ENCODE measurements at places on chromosomes 6 and 20. TPM values are rescaled to one million over a fixed set of nuclear protein-coding genes. Genes with fewer than 3 reads are reported as not detected.

DNA sequence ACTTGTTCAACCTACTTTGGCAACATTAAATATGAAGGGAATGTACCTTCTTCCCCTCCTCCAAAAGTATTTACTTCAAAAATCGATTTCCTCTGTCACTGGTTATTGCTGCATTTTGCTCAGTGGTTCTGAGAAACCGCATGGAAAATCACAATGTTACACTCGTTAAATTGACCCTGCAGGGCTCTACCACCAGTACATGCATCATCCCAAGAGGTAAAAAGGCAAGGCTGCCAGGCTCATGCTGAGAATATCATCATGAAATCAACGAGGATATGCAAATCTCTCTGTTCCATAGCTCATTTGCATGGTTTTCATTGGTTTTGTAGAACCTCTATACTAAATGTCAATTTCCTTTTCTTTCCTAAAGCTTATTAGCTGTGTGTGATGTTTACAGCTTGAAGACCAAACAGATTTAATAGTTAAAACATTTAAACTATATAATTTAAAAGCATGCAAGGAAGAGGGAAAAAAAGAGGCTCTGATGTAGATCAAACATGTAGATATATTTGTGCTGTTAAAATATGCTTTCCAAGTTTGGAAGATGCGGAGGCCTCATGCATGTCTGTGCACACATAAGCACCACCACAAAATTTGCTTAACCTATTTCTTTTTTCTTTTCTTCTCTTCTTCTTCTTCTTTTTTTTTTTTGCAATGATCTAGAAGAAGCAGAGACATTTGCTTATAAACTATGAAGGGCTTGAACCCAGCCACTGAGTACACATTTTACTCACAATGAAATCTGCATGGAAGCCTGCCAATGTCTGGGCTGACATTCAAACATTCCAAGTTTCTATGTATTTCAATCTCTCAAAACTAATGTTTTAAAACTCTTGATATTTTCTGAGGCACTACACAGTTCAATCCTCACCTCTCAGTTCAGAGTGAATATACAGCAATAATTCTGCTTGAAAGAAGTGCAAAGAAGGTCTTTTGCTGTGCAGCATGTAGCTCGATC is 194.0 kb downstream of the GMPR start:
- ATAC-seq, result no peak

GRCh38 chr6:160221423-160221822 is 37.2 kb downstream of the SLC22A2 start:
- peak; percentile 80 for ATAC-seq

DNA sequence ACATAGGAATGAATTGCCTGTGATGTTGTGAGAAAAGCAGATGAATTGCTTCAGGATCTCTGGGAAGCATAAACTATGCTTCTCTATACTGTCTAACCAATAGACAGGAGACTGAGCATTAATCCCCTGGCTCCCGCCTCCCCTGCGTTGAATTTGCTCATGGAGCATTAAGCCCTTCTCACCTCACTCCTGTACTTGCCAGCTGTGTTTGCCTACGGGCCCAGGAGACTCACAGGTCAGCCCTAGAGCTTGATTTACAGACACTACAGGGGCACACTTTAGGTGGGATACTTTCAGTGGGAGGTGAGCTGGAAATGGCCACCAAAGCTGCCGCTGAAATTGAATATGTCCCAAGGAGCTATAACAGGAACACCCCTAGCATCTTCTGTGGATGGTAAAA is 418.7 kb downstream of the CBLN4 start:
- no peak for ATAC-seq

GRCh38 chr6:33954453-33954852 is 150.7 kb upstream of the MLN start:
- ATAC-seq, result no peak

DNA sequence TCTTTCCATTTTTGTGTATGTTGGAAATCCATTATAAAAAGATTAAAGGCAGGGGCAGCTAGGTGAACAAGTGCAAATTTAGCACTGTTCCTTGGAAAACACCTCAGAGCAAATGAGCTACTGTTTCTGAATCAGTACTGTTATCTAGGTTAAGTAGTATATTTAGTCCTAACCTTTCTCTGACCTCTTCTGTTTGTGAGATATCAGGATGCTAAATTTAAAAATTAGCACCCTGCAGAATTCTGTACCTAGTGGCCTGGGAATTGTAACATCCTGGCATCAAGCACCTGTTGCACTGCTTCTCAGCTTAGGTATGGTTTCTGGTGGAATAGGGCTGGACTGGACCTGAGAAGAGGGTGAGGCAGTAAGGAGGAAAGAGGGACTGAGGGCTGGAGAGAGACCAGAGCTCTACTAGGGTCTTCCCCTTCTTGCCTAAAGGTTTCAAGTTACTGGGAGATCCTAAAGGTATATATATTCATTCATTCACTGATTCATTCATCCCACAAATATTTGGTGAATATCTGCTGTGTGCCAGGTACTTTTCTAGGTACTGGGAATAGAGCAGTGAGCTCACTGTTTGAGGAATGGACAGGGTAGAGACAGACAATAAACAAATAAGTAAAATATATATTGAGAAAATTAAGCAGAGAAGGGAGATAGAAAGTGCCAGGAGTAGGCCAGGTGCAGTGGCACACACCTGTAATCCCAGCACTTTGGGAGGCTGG is 5.2 kb downstream of the ZNF76 start:
- ATAC-seq, result no peak

GRCh38 chr6:95175927-95176675 is 401.2 kb upstream of the MANEA start:
- no peak for ATAC-seq

DNA sequence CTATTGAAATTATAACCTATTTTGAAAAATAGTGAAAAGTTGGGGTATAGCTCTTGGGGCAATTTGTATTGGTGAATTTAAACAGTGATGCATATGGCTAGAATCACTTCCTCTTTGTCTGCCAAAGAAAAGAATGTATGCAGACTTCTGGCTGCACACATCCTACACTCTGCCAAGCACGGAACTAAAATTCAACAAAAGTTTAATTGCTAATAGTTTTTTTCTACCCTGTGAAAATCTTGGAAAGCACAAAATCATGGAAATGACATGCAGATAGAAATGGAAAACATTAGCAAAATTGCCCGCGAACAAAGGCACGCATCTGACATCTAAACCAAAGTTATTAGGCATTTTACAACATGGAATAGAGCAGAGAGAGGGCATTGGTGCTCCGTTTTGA is 106.4 kb upstream of the PDE10A start:
- ATAC-seq, result no peak

LRRC73 gene
- 0.20 TPM for total RNA-seq

- ATAC-seq, result no peak
These were observed 130.8 kb upstream of the RIPOR2 start for GRCh38 chr6:25066593-25066992.

TFAP2B gene
- 1.4 TPM for total RNA-seq

ULBP2 gene
- 5.2 TPM for total RNA-seq

- no peak for ATAC-seq
These were observed 3.7 kb upstream of the RBM38 start for GRCh38 chr20:57387463-57387862.

DNA sequence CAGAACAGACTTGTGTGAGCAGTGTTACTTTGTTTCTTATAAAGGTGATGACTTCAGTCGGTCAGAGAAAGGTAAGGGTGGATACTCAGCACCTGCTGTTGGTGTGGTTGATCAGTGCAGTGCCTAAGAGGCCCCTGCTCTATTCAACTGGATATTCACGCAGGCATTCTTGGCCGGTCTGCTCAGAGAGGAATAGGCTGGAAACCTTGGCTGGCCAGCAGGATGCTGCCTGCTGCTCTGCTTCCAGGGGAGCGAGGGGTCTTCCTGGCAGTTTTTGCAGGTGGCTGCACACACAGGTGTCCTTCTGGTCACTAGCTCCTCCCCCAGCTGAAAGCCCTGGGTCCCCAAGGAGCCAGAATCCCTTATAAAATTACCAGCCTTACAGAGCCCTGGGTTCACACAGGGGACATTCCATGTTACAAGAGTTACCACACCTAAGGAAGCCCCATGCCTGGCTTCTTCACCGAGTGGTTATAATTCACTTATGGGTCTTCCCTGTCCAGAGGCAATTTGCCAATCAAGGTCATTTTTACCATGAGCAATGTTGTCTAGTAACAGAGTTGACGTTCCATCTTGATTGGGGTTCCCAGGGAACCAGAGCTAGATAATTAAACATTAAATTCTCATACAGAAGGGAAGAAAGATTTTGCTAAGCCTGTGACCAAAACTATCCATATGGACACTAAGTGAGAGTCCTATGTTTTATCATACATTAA is 16.4 kb downstream of the SYNJ2 start:
- no peak for ATAC-seq

SEL1L2 gene
- not detected for total RNA-seq

- ATAC-seq, result no peak
These were observed 68.6 kb upstream of the HDDC2 start for GRCh38 chr6:125370343-125370742.

DNA sequence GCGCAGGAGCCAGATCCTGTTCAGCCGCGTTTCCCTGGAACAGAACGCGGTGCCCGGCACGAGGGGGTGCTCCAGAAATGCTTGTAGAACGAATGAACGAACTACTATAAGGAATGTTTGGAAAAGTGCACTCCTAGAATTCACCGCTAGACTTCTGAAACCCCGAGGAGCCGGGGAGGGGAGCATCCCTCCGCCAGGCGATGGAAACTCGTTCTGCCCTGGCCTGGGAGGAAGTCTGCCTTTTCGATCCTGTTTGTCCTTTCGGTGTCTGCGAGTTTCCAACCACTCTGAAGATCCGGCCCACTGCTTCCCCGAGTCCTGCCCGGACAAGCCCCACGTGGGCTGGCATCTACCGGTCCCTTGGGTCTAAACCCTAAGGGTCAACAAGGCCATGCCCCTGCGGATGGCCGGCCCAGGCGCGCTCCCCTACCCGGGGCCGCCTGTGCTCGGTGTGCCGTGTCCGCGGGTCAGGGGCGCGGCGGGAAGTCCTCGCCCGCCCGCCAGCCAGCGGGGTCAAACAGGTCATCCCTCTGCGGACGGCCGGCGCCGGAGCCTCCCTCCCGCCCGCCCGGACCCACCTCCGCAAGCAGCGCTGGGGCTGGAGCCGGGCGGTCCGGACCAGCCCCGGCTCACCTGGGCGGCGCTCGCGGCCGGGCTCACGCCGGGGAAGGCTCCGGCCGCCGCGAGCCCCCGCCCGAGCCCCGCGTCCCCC is 526 bp downstream of the SULF2 start:
- ATAC-seq, result peak; percentile 33

- ATAC-seq, result no peak
These were observed 6.5 kb downstream of the RNF144B start for GRCh38 chr6:18393698-18394097.

RPRD1B gene
- total RNA-seq, result 24.1 TPM

HTR1B gene
- 0.08 TPM for total RNA-seq

- no peak for ATAC-seq
These were observed 94.2 kb downstream of the ADAT2 start for GRCh38 chr6:143356101-143356880.

SCUBE3 gene
- total RNA-seq, result 0.12 TPM

- ATAC-seq, result no peak
These were observed 177.9 kb downstream of the TFAP2C start for GRCh38 chr20:56806952-56807517.

DNA sequence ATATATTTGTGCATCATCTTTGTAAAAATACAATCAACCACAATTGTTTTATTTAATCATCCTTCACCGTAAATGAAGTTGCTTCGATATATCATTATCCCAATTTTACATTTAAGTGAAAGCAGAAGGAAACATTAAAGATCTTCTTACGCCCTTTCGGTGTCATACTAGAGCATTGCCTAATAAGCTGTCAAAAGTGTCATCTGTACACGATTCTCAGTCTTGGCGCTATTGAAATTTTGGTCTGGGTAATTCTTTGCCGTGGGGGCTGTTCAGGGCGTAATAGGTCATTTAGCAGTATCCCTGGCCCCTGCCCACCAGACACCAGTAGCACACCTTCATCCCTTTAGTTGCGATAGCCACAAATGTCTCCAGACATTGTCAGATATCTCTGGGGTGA is 40.4 kb upstream of the TMEM170B start:
- no peak for ATAC-seq

DNA sequence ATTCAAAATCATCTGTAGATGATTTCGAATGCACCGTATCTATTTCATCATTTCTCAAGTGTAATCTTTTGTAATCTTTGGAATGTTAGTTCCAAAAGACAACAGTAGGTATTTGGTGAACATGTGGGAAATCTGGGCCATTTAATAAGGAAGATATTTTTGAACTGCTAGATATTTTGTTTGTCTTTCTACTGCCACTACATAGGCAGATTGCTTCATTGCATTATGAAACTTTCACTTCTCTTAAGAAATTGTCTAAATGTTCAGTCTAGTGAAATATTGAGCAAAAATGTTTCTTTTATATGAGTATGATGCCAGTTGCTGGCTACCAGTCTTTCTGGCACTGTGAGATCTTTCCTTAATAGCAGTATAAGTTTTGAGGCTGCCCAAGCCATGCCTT is 527.8 kb upstream of the RNF217 start:
- no peak for ATAC-seq

DNA sequence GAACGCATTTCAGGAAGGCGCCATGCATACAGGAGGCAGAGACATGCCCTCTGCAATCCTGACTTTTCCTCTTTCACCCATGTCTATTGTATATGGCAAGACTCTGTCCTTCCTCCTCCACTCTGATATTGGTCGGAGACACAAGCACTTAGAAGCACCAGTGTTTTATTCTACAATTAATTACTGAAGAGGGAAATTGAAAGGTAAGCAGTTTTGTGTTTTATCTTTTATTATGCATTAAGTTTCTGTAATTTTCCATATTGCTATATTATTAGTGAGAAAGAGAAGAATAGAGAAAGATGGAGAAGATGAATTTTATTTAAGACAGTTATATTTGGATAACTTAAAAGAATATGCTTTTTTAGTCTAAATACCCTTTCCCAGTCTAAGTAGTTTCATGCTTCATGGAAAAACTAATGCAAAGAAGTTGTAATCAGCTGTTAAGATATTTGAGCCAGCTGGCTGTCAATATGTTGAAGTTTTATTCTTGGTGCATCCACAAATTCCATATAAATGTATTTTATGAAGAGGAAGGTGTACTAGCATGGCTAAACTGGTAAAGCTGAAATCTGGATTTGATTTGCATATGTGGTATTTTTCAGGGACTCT is 13.6 kb downstream of the ARID1B start:
- ATAC-seq, result no peak

LAMA5 gene
- 83.4 TPM for total RNA-seq

- peak; percentile 80 for ATAC-seq
These were observed 70.0 kb downstream of the SNX5 start for GRCh38 chr20:17898548-17898994.

GLP1R gene
- 0.08 TPM for total RNA-seq

- no peak for ATAC-seq
These were observed 96.9 kb upstream of the BHLHE23 start for GRCh38 chr20:63103402-63104311.

GRCh38 chr20:45467861-45468260 is 1.7 kb upstream of the WFDC2 start:
- ATAC-seq, result no peak

MLIP gene
- 8.5 TPM for total RNA-seq

DNA sequence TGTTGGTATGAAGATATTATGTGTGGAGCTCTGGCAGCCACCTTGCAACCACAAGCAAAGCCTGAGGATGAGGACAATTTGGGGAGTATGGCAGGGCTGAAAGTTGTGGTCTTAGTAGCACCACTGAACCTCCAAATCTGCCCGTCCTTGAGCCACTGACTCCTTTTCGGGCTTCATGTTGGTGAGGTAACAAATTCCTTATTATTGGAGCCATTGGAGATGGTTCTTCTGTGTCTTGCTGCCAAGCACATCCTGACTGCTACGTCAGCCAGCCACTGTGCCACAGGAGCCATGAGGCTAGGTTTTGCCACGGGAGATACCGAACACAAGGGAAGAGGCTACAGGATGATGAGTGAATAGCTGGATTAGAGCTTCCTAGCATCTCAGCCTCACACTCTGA is 201.6 kb downstream of the BMP7 start:
- ATAC-seq, result no peak

- ATAC-seq, result no peak
These were observed 4.2 kb downstream of the GTPBP2 start for GRCh38 chr6:43624786-43625288.

RIMS1 gene
- 0.48 TPM for total RNA-seq
